Mesenchymal stem cell (in vitro differentiated cells and primary cell): ENCODE measurements at places on chromosomes 4 and X.

DNA sequence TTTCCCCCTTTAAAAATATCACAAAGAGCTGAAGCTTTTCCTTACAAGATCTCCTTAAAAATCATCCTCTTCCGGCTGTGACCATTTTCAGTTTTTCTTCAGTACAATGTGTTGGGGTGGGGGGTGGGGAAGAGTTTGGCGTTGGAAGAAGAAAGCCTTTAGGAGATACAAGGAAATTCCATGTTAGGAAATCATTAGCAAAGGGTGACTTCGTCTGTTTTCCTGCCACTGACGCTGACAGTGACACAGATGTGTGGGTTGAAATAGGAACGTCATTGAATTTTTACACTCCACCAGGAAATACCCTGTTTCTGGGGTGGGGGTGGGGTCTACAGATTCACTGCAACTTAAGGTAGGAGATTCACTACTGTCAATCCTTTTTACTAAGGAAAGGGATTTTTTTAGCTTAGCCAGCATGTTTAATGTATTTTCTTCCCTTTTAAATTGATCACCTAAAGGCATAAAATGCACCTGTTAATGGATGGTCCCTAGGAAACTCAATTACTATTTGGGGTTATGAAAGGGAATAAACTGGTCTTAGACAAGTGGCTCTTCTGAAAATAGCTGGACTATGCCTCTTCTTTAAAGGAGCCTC, 3.9 kb downstream of the MAMLD1 start:
- H3K27ac ChIP-seq = peak overlapping the region; percentile 87
- H3K27me3 ChIP-seq = peaks cover 4% of the 10 kb centered on the region
- DNase-seq = peak; percentile 86
- H3K36me3 ChIP-seq = no peaks in the 10 kb centered on the region
- H3K4me3 ChIP-seq = peak overlapping the region; percentile 79

DNA sequence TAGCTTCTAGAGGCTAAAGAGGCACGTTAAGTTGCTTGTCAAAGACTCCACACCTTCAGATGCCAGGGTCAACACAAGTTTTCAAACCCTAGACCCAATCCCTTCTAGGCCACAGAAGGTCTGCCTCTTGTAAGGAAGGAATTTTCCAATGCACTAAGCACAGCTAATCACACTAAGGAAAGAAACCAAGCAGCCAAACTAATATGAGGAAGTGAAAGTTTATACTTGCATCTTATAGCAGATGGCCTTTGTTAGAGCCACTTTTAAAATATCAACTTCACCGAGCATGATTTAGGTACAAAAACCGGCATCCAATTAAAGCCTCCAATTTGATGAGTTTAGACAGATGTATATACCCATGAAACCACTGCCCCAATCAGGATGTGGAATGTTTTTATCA, 9.9 kb downstream of the FHL1 start:
- H3K36me3 ChIP-seq = no peaks in the 10 kb centered on the region
- peaks cover 17% of the 10 kb centered on the region for H3K27me3 ChIP-seq
- H3K4me3 ChIP-seq = no peak overlapping the region
- no peaks in the 10 kb centered on the region for H3K4me1 ChIP-seq

GRCh38 chrX:130105244-130105643, 5.1 kb downstream of the ELF4 start:
- H3K4me1 ChIP-seq = peaks cover 18% of the 10 kb centered on the region
- no peak overlapping the region for H3K27ac ChIP-seq
- H3K4me3 ChIP-seq = no peak overlapping the region
- peak; percentile 48 for DNase-seq

DNA sequence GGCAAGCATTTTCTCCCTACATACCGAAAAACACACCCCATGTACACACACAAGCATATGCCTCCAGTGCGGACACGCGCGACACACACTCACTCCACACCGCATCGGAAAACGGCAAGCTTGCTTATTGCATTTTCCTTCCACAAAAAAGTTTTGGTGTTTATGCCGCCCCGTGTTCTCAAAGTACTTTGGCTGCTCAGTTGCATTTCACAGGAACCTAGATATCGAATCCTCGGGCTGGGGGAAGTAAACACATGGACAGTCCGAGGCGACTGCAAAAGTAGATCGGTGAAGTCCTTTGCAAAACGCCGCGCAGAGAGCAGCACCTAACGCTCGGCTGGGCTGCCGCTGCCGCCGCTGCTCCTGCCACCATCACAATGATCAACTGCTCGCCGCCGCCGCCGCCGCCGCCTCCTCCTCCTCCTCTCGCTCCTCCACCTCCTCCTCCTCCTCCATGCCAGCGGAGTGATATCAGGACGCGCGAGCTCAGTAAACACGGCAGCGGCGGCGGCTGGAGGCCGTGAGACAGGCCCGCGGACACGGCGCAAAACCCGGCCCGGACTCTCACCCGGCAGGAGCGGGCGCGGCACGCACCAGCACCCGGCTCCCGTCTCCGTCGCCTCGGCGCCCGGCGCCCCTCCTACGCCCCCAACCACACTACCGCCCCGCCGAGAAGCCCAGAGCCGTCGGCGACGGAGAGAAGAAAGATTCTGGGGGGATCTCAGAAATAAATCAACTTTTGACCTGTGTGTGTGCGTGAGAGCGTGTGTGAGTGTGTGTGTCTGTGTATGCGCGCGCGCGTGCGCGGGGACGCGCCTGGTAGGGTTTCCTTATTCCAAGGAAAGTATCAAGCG, at the start of gene MAML3:
Gene MAML3, minus strand, starts transcription at position 467 of the 854 bp plus-strand sequence. CDS start 857 bp downstream, outside the sequence.
- H3K27ac ChIP-seq = peak within 1 kb of the TSS; percentile 90
- no peaks in the 10 kb centered on the region for H3K36me3 ChIP-seq
- H3K4me1 ChIP-seq = peaks cover 6% of the 10 kb centered on the region
- H3K4me3 ChIP-seq = peak within 1 kb of the TSS; percentile 86

- no peaks in the 10 kb centered on the region for H3K36me3 ChIP-seq
- no peak overlapping the region for H3K4me3 ChIP-seq
- peaks cover 31% of the 10 kb centered on the region for H3K27me3 ChIP-seq
- DNase-seq = no peak
Measured at GRCh38 chr4:3701271-3701734, 64.9 kb upstream of the ADRA2C start.

- H3K36me3 ChIP-seq = no peaks in the 10 kb centered on the region
- H3K27me3 ChIP-seq = no peaks in the 10 kb centered on the region
- H3K4me1 ChIP-seq = no peaks in the 10 kb centered on the region
- no peak overlapping the region for H3K27ac ChIP-seq
- DNase-seq = no peak
Measured at GRCh38 chr4:30882995-30883675, 163.0 kb downstream of the PCDH7 start.

DNA sequence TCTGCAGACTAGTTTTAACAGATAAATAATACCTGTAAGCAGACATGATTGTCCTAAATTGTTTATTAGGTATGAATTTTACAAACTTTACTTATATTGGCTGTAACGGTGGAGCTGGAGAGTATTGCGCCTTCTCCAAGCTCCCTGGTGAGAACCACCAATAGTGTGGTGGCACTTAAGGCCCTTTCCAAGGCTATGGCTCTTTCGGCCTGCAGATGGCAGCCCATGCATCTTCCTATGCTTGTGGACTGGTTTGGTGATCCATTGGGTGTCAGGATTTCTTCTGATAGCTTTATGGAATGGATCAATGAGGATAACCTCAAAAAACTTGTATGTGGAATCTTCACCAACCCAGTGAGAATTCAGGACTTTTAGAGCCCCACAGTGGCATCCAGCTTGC, 7.8 kb downstream of the LARP1B start:
- H3K4me3 ChIP-seq = no peak overlapping the region
- peak; percentile 40 for DNase-seq
- H3K27ac ChIP-seq = no peak overlapping the region
- H3K4me1 ChIP-seq = no peaks in the 10 kb centered on the region

DNA sequence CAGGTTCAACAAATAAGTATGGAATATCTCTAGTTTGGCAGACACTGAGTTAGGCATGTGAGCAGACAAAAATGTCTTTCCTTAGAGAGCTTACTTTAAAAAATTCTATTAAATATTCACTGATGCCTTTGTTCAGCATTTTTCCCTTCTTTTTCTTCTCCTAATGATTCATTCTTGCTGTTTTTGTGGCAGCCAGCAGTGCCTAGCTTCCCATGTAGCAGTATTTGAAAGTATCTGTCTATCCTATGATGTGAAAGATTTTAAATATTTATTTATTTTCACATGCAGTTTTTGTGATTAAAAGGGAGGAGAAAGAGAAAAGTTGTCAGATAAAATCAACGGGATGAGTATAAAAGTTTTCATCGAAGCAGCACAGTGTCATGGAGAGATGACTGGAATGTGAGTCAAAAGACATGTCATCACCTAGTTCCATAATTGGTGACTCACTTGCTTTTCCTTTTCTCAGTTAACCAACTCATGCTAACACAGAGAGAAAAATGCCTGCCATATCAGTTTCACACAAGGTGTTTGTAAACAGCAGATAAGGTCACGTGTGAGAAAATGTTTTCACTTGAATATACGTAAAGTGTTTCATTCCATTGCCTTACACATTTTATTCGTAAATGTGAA, 69.8 kb downstream of the BMPR1B start:
- peak overlapping the region; percentile 60 for H3K4me3 ChIP-seq
- no peaks in the 10 kb centered on the region for H3K27me3 ChIP-seq
- DNase-seq = peak; percentile 62
- H3K4me1 ChIP-seq = peaks cover 6% of the 10 kb centered on the region
- H3K36me3 ChIP-seq = no peaks in the 10 kb centered on the region
- peak overlapping the region; percentile 52 for H3K27ac ChIP-seq

GRCh38 chr4:118774321-118774720, 61.6 kb downstream of the SEC24D start:
- H3K36me3 ChIP-seq = peaks cover 37% of the 10 kb centered on the region
- DNase-seq = no peak
- peak overlapping the region; percentile 60 for H3K27ac ChIP-seq

- no peaks in the 10 kb centered on the region for H3K36me3 ChIP-seq
- no peak for DNase-seq
- no peaks in the 10 kb centered on the region for H3K27me3 ChIP-seq
- H3K4me1 ChIP-seq = no peaks in the 10 kb centered on the region
- H3K4me3 ChIP-seq = no peak overlapping the region
Measured at GRCh38 chr4:54423066-54423465, 194.0 kb downstream of the PDGFRA start.

DNA sequence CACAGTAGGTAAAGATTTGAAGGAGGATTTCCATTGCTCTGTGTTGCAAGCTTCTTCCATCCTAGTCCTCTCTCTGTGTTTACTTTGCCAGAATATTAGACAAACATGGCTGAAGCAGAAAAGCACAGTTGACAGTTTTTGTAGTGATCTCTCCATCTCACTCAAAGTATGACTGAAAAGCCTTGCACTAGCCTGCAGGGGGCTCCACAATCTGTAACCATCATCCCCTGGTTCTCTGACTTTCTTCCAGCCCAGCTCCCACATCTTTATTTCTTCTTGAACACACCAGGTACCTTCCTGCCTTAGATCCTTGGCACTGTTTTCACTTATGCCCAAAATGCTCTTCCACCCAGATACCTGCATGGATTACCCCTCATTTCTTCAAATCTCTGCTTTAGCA, 34.1 kb upstream of the HHIP start:
- no peak overlapping the region for H3K27ac ChIP-seq
- peak; percentile 23 for DNase-seq
- no peak overlapping the region for H3K4me3 ChIP-seq
- H3K4me1 ChIP-seq = no peaks in the 10 kb centered on the region
- no peaks in the 10 kb centered on the region for H3K36me3 ChIP-seq
- H3K27me3 ChIP-seq = no peaks in the 10 kb centered on the region

DNA sequence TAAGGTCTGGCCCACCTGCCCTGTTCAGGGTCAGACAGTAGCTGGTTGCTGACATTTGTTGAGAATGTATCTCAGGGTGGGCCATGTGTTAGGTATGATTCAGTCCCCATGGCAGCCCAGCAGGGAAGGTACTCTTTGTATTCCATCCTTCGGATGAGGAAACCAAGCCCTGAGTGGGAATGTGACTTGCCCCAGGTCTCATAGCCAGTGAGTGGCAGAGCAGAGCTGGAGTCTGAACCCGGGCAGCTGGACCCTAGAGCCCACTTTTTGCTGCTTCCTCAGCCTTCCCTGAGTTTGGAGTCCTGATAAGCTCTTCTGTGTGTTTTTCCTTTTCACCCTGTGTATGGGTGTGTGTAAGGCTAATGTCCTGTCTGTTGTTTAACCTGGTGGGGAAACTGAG, 21.6 kb upstream of the UBA1 start:
- no peak overlapping the region for H3K27ac ChIP-seq
- no peak overlapping the region for H3K4me3 ChIP-seq
- H3K36me3 ChIP-seq = peaks cover 75% of the 10 kb centered on the region
- peaks cover 37% of the 10 kb centered on the region for H3K27me3 ChIP-seq

- H3K27me3 ChIP-seq = peaks cover 27% of the 10 kb centered on the region
- no peak overlapping the region for H3K4me3 ChIP-seq
- H3K36me3 ChIP-seq = no peaks in the 10 kb centered on the region
- H3K27ac ChIP-seq = no peak overlapping the region
- H3K4me1 ChIP-seq = peaks cover 2% of the 10 kb centered on the region
Measured at GRCh38 chrX:154748712-154749339, 2.1 kb downstream of the GAB3 start.

- peaks cover 9% of the 10 kb centered on the region for H3K4me1 ChIP-seq
- no peaks in the 10 kb centered on the region for H3K27me3 ChIP-seq
- no peak overlapping the region for H3K27ac ChIP-seq
- H3K4me3 ChIP-seq = no peak overlapping the region
- DNase-seq = no peak
- H3K36me3 ChIP-seq = no peaks in the 10 kb centered on the region
Measured at GRCh38 chr4:76582074-76582816, 147.2 kb downstream of the SHROOM3 start.

DNA sequence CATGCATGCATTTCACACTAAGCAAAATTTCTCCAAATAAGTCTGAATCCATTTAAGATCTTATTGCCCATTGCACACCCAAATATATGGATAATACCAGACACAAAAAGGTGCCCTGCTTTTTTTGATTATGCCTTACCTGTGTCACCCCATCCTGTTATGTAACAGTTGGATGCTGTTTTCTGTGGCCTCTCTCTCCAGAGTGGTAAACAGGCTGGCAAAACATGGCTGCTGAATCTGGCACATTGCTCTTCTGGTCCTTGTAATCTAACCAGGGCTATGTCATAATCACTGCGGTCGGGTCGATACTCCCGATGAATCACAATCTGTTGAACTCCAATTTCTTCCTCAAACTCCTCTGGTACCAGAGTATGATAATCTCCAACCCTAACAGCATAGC, 70.1 kb downstream of the PRSS12 start:
- no peak overlapping the region for H3K27ac ChIP-seq
- no peaks in the 10 kb centered on the region for H3K4me1 ChIP-seq
- H3K27me3 ChIP-seq = no peaks in the 10 kb centered on the region
- no peak overlapping the region for H3K4me3 ChIP-seq

DNA sequence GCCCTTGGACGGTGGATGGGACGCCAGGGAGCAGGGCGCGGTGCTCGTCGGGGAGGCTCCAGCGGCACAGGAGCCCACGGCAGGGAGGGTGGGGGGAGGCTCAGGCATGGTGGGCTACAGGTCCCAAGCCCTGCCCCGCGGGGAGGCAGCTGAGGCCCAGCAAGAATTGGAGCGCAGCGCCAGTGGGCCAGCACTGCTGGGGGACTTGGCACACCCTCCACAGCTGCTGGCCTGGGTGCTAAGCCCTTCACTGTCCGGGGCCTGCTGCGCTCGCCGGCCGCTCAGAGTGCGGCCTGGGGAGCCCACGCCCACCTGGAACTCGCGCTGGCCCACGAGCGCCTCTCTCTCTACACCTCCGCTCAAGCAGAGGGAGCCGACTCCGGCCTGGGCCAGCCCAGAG, 8.6 kb downstream of the CD38 start:
- H3K4me1 ChIP-seq = no peaks in the 10 kb centered on the region
- no peak overlapping the region for H3K27ac ChIP-seq
- peaks cover 33% of the 10 kb centered on the region for H3K27me3 ChIP-seq
- no peak overlapping the region for H3K4me3 ChIP-seq
- no peak for DNase-seq
